ENCODE measurements at places on chromosomes 3 and 15.

DNA sequence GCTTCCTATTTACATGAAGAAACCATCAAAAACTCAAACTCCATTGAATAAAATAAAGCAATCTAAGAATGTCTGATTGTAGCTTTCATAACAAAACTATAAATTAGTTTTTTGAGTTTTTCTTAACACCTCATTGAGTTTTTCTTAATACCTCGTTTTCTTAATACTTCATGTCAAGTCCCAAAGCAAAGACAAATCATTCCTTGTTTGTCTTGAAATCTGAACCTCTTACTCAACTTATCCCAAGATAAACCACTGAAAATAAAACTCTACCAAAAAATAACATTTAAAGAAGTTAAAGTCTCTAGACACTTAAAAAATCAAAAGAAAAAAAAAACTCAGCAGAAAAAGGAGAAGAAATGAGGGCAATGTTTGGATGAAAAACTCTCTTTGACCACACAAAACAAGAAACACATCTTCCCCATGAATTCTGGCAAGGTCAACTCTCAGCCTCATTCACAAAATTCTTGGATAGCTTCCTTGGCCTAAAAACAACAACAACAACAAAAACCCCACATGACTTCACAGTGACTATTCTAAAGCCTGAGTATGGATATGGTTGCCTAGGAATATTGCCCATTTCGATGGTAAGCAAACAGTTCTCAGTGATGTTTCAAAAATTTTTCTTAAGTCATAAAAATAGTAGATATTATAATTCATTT, 38.2 kb downstream of the TMCC1 start:
- DNase-seq = peak; percentile 86

DNA sequence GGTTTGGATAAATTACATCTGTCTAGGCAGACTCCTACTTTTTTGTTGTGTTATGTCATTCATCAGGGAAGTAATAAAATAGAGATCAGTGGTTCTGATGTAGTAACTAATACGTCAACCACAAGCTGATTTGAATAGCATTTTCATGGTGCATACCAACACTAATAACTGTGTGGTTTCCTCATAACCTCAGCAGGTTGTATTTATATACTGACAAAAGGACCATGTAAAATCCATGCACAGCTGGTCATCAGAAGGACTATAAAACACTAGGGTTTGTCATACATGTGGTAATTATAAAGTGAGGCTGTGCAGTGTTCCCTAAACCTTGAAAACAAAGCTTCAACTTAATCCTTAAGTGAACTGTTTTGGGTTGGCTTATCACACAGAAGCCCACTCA, 216.8 kb upstream of the RBMS3 start:
- peak; percentile 96 for DNase-seq

DNA sequence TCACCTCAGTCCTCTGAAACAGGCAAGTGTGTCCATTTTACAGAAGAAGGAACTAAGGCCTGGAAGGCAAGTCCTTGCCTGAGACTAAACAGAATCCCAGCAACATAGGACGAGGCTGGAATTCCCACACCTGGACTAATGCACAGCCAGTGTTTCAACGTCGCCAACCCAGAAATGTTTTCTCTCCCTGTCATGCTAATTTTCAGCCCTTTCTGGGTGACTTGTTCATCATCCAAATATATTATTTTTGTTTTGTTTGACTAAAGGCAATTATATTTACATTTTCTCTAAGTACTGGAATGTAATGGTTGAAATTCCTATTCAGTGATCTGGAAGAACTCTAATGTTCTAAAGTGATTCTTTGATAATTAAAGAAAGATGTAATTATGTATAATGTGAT, 51.8 kb downstream of the BTD start:
- peak; percentile 44 for DNase-seq

GRCh38 chr3:171801738-171802589, 8.3 kb downstream of the PLD1 start:
- DNase-seq = peak; percentile 93

DNA sequence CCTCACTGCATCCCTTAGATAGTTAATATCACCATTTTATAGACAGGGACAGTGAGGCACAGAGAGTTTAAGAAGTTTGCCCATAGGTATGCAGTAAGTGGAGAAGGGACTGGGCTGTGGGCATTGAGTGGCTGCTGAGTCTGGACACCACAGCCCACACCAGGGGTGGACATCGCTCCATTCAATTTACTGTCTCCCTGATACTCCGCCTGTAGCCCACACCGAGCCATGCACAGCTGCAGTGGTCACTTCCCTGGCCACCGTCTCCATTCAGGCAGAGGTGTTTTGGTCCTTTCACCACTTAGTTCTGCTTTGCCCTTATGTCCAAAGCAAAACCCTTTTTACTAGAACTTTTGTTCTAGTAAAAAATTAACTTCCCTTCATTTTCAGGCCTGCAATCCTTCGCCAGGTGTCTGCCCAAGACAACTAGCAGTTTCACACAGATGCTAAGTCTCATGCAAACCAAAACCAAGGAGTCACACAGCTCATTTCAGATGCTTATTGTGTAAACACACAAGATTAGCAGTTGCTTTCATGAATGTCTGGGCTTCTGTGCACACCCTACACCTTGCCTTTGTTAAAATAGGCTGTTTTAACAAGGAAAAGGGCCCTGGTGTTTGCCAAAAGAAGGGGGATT, 30.1 kb downstream of the ZNF35 start:
- DNase-seq = no peak

DNA sequence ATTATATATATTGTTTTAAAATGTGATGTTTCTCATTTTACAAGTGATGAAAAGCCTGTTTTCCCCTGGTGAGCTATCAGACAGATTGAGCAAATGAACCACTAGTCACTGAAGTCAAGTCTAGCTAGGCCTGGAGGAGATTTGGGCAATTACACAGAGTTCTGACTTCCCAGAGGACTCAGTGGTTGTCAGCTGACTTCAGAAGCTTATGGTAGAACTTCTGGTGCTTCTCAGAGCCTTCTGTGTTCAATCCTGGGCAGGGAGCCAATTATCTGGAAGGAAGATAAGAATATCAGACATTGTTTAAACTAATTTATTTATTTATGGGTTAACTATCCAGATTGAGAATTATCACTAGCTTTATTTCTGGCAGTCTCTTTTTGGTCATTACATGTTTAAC, 37.7 kb upstream of the NAALADL2 start:
- DNase-seq = peak; percentile 3

- no peak for DNase-seq
These were observed 252.4 kb downstream of the ZIC4 start for GRCh38 chr3:147153830-147154539.

DNA sequence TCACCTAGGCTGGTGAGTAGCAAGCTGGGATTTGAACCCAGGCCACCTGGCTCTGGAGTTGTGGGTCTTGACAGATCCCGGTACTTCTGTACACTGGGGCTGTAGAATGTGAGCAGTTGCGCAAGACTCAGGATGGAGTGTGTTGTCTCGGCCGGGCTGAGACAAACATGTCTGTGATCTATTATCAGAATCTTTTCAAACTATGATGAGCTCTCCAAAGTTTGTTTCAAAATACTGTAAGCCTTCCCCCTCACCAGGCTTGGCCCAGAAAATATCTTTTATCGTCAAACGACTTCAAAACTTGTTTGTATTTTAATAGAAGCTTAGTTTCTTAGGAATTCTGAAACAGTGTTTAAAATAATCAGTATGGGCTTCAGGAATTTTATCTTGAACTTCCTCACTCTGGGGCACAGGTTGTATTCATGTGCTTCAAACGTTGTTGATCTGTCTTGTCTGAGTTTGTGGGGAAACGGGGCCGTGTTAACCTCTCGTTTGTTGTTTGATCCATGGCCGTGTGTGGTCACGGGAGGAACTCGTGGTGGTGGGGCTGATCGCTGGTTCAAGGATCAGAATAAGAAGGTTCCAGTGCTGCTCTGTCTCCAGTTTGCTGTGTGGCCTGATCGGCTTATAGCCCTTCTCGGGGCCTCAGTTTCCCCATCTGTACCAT, 40.3 kb upstream of the TFRC start:
- DNase-seq = no peak

DNA sequence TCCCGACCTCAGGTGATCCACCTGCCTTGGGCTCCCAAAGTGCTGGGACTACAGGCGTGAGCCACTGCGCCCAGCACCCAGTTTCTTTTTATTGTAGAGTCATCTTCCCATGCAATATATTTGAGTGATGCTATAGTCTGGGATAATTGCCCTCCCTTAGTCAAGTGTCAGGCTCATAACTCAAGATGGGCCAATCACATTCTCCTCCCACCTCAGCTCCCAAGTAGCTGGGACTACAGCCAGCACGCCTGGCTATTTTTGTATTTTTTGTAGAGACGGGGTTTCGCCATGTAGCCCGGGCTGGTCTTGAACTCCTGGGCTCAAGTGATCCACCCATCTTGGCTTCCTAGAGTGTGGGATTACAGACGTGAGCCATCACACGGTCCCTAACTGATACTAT, 15.2 kb upstream of the PTPN9 start:
- DNase-seq = no peak

- DNase-seq = no peak
These were observed 58.6 kb downstream of the PIAS1 start for GRCh38 chr15:68112706-68113105.

DNA sequence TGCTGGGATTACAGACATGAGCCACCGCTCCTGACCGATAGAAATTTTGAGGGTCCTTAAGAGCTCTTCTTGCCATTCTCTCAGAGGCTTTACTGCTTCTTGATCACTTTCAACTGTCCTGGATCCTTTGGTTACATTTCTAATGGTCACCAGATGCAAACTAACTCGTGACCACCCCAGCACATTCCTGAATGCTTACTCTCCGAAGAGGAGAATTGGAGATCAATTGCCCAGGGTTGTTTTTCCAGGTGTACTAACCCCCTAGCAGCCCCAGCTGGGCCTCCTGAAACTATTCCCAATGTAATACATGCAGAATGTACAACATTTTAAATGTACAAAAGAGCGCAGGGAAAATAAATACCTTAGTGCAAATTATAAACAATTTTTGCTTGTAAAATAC, 65.1 kb upstream of the TBL1XR1 start:
- DNase-seq = peak; percentile 32
